ENCODE measurements at places on chromosomes 13 and 19.

GRCh38 chr13:48492096-48492440 lies 40.8 kb downstream of the RCBTB2 start:
- DNase-seq, result no peak

GRCh38 chr19:57708641-57709361 lies at the start of gene ZNF154:
Gene ZNF154 (minus strand): TSS chr19:57709204. CDS start chr19:57708971, 233 bp downstream.
- no peak for DNase-seq

DNA sequence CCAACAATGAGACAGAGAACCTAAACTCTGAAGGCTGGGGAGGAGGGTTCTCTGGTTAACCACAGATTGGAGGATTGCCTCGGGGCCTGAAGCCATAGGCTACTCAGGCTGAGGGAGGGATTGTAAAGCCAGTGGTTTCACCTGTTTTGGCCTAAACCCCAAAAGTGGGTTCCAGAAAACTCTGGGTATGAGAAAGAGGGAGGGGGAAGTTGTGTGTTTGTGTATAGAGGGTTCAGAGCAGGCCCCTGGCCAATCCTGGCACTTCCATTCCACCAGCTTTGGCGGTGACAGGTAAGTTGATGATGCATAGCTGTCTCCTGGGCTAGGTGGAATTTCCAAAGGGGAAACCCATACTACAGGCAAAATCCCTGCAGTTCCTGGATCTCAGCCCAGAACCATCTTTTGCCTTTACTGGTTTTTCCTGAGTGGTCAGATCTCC lies 13.5 kb upstream of the CCDC97 start:
- no peak for DNase-seq

- no peak for DNase-seq
Measured at GRCh38 chr19:51258165-51259160, 7.6 kb downstream of the SIGLECL1 start.

DNA sequence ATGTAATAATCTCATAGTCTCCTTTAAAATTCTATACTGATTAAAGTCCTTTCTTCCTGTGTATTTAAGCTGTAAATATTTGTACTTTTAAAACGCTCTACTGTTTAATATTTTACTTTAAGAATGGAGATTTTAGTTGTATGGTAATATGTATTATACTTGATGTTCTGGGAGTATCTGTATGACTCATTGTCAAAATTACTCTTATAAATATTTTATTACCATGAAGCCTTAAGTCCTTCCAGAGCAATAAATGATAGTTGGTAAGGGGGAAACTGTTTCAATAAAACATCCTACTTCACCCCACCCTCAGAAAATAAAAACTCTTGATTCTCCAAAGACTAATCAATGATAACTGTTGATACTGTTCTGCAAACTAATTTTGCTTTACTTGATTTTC lies 6.4 kb downstream of the PCDH9 start:
- DNase-seq, result no peak

- DNase-seq, result no peak
Measured at GRCh38 chr13:75739244-75739868, 103.2 kb downstream of the LMO7 start.

DNA sequence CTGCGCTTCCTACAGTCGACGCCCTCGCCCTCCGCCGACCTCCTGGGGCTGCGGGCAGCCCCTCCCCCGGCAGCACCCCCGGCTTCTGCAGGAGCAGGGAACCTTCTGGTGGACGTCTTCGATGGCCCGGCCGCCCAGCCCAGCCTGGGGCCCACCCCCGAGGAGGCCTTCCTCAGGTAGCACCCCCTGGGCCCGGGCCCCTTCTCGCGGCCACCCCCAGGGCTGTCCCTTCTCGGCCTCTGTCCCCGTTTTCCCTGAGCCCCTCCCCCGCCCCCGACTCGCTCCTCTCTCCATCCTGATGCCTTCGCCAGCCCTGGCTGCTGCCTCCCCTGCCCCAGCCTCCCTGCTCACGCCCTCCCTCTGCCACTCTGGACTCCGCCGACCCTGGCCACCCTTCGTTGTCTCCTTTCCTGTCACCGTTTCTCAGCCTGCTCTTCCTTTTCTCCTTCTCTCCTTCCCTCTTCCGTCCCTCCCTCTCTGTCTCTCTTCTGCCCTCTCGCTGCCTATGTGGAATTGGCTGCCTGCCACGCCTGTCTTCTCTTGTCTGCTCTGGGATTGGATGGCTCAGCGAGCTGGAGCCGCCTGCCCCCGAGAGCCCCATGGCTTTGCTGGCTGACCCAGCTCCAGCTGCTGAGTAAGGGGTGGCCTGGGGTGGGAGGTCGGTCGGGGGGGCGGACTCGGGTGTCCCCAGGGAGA lies 11.0 kb downstream of the FUZ start:
- DNase-seq, result no peak

DNA sequence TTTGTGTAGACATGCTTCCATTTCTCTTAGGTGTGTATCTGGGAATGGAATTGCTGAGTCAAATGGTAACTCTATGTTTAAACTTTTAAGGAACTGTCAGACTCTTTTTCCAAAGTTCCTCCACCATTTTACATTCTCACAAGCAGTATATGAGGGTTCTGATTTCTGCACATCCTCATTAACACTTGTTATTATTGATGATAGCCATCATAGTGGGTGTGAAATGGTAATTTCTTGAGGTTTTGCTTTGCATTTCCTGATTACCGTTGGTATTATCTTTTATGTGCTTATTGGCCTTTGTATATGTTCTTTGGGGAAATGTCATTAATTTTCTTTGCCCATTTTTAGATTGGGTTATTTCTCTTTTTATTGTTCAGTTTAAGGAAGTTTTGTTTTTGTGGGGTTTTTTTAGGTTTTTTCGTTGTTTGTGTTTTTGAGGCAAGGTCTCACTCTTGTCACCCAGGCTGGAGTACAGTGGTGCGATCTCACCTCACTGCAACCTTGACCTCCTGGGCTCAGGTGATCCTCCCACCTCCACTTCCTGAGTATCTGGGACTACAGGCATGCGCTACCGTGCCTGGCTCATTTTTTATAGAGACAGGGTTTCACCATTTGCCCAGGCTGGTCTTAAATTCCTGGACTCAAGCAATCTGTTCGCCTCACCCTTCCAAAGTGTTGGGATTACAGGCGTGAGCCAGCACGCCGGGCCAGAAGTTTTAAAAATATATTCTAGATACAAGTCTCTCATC lies 34.3 kb downstream of the NAA16 start:
- no peak for DNase-seq

DNA sequence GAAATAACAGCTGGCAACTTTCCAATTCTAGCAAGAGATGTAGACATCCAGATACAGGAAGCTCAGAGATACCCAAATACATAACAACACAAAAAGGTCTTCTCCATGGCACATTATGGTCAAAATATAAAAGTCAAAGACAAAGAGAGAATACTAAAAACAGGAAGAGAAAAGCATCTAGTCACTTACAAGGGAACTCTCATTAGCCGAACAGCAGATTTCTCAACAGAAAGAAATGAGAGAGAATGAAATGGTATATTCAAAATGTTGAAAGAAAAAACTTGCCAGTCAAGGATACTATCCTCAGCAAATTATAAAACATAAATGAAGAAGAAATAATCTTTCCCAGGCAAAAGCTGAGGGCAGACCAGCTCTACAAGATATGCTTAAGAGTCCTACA lies 12.4 kb downstream of the ZNF780A start:
- no peak for DNase-seq

DNA sequence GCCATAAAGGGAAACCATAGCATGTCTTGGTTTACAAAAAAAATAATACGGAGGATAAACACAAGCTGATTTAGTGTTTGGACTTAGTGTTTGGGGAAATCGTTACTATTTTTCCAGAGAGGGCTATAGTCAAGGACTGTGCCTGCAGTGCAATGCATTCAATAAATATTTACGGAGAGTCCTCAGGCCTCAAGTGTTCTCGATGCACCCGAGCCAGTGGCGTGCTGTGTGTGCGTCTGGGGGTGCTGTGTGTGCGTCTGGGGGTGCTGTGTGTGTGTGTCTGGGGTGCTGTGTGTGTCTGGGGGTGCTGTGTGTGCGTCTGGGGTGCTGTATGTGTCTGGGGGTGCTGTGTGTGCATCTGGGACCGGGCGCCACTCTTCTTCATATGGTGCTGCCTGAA lies 71.7 kb upstream of the GTF3A start:
- DNase-seq, result no peak

DNA sequence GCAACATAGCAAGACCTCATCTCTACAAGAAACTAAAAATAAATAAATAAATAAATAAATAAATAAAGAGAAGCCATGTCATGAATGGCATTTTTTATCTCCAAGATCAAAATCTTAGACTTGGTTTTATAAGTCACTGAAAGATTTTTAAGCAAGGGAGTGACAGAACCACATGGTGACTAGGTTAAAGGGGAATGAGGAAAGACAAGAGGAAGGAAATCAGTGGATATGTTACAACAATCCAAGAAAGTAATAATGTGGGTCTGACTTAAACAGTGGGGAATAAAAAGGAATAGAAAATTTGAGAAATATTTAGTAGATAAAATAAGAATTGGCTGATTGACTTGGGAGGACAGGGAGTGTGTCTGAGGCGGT lies 18.8 kb upstream of the MED4 start:
- no peak for DNase-seq

DNA sequence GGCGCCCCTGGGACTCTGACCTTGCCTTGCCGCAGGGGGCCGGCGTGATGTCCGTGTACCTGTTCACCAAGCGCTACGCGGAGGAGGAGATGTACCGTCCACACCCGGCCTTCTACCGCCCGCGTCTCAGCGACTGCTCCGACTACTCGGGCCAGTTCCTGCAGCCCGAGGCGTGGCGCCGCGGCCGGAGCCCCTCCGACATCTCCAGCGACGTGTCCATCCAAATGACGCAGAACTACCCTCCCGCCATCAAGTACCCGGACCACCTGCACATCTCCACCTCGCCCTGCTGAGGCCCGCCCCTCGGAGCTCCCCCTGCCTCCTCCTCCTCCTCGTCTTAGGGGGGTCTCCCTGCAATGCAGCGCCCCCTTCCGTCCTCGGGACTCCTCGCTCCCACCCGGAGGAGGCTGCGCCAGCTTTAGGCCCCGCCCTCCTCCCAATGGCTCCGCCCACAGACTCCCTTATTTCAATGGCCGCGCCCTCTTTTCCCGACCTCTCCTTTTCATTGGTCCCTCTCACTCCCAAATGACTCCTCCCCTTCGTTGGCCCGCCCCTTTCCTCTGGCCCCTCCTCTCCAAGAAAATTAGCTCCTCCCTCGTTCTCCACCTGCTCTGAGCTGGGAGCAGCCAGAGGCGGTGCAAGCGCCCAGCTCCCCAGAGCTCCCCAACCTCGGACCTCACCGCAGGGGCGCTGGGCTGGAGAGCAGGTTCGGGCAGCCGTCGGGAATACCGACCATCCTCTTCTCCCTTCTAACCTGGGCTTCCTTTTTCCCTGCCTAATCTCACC lies 20.5 kb upstream of the CACNG8 start:
- DNase-seq, result no peak
